ENCODE measurements at places on chromosomes 7 and 10. TPM values are rescaled to one million over a fixed set of nuclear protein-coding genes. Genes with fewer than 3 reads are reported as not detected.

DNA sequence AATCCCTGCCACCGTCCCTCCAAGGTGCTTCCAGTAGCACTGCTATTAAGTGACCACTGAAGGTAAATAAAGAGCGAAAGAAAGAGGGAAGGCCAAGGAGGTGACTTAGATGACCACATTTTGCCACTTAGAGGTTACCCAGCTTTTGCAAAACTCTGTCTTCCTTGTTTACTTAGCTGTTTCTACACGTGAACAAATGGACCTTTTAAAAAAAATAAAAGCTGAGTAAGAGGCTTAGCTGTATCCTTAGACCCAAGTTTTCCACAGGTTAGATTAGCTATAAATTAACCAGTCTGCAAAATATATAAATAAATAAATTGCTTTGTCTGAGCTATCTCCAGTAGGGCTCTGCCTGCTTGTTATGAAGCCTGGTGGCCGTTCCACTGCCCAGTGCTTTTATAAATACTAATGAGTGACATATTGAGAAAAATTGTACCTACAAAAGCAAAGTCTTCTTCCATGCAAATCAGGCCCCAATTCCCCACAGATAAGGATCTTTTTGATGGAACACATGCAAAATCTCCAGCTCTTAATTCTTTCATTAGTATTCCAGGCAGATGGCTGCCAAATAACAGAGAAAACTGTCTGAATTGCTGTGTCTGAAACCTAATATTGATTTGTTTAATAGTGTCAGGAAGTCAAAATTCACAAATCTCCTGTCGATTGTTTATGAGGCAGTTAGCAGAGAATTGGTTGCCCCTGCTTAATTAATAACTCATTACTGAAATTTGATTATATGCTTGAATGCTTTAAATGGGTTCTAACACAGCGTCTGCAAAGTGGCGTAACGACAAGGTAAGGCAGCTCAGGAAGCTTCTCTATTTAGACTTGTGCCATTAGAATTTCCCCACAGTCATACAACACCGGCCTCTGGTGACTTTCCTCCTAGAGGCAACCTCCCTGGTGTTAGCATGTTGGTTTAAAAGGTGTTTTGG is 176.7 kb downstream of the EMX2 start:
- H3K4me1 ChIP-seq, result no peaks in the 10 kb centered on the region
- H3K27me3 ChIP-seq, result peaks cover 27% of the 10 kb centered on the region
- DNase-seq, result no peak
- no peak overlapping the region for H3K4me3 ChIP-seq

DNA sequence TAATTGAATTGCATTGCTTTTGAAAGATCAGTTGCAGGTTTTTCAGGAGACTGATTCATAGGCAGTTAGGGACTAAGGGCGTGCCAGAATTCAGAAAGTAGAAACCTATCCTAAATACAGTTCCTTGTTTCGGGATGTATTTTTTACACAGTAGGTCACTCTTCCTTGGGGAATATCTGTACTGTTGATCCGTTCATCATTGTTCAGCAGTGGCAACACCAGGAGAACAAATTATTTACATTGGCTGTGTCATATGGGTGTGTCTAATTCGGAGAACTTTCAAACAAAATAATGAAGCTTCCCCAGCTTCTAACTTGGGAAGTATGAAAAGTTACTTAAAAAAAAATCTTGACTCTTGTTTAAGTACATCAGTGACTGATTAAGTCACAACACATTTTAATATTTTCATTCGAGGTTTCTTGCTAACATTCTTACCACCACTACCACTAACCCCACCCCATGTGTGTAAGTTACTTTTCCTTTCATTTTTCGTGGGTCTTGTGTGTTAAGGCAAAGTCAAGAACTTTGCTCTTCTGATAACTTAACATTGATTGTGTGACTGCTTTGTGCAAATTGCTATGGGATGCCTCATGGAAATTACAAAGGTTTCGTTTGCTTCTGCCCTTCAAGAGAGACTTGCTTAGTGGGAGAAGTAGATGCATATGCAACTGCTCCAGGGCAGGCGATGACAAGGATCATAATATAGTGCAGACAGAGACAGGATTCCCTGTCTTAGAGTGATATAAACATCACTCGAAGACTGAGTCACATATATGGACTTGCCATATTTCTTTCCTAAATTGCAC is 43.8 kb upstream of the RPA3 start:
- peak overlapping the region; percentile 88 for H3K4me3 ChIP-seq
- no peaks in the 10 kb centered on the region for H3K27me3 ChIP-seq
- no peaks in the 10 kb centered on the region for H3K36me3 ChIP-seq
- peak overlapping the region; percentile 91 for H3K27ac ChIP-seq

GRCh38 chr7:121107923-121108498 is 119.5 kb downstream of the CPED1 start:
- no peak overlapping the region for H3K27ac ChIP-seq
- H3K27me3 ChIP-seq, result peaks cover 18% of the 10 kb centered on the region
- no peaks in the 10 kb centered on the region for H3K36me3 ChIP-seq

DNA sequence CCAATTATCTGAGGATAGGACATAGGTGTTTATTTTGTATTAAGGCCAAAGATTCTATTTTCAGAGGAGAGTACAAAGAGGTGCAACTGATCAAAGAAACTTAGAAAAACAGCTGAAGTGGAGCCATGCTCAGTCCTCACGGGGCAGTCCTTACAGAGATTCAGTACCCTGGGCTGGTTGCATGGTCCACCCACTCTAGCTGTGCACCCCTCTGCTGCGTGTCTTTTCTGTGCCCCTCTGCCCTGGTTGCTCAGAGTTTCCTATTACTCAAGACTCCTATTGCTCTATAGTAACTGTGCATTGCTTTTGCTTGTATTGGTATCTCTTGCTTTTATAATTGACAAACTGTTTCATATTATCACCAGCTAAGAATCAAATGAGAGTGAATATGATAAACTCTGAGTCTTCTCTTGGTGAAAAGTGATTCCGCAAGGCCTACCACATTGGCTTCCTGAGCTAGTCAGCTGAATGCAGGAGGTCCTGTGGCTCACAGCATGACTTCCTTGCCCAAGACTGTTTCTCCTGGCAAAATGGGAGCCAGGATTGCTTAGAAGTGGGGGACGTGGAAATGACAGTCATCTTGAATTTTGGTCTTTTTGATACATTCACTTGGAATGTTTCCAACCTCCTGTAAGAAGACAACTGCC is 137.0 kb downstream of the GLCCI1 start:
- no peaks in the 10 kb centered on the region for H3K27me3 ChIP-seq
- H3K27ac ChIP-seq, result peak overlapping the region; percentile 75
- peaks cover 26% of the 10 kb centered on the region for H3K4me1 ChIP-seq

GRCh38 chr10:48575901-48576300 is 29.0 kb downstream of the ARHGAP22 start:
- DNase-seq, result no peak
- H3K4me3 ChIP-seq, result no peak overlapping the region
- H3K36me3 ChIP-seq, result peaks cover 7% of the 10 kb centered on the region
- no peak overlapping the region for H3K27ac ChIP-seq

ANKRD30A gene
- not detected for total RNA-seq

DNA sequence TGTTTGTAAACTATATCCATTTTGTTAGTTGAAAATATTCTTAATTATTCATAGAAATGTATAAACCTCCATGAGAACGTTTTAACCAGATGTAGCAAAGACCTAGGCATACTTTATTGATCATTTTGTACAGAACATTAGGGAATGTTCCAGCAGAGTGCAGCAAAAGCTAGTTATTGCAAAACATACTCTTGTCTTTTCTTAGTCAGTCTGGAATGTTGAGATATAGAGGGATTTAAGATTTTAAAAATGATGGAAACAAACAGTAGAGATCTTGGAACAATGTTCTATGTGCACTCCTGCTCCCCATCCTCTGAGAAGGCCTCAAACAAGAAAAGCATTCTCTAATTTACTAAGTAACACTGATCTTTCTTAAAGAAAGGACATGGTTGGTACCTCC is 292.1 kb downstream of the BBS9 start:
- H3K27ac ChIP-seq, result no peak overlapping the region
- H3K36me3 ChIP-seq, result no peaks in the 10 kb centered on the region
- H3K4me3 ChIP-seq, result no peak overlapping the region
- peaks cover 4% of the 10 kb centered on the region for H3K4me1 ChIP-seq
- no peaks in the 10 kb centered on the region for H3K27me3 ChIP-seq

ERLIN1 gene
- total RNA-seq, result 3.7 TPM

DNA sequence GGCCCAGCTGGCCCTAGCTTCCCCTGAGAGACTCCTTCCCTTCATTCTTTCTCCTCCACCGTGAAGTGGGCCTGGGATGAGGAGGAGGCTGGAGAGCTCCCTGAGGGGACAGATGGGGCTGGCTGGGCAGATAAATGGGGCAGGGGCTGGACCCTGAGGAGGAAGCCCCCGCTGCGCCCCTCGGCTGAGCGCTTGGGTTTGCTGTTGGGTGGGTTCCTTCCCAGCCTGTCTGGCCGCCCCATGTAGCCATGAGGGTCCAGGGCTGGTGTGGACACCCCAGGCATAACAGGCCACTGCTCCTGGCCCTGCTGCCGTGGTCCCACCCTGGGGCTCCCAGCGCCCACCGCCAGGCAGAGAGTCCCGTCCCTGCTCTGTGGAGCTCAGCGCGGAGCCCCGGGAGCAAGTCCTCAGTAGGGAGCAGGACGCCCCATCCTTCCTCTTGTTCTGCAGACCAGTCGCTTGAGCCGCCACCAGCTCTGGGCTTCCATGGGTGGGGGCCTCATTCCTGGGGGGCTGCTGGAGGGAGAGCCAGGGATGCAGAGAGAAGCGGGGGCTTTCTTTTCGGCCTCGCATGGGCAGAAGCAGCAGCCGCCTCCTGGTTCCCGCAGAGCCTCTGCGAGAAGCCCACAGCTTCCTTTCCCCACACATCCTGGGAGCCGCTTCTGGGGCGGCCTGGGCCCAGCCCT is 266.4 kb upstream of the TCERG1L start:
- H3K4me3 ChIP-seq, result no peak overlapping the region
- no peak for DNase-seq
- peaks cover 5% of the 10 kb centered on the region for H3K27me3 ChIP-seq
- H3K4me1 ChIP-seq, result no peaks in the 10 kb centered on the region

GRCh38 chr10:108749042-108749441 is 1174.3 kb downstream of the XPNPEP1 start:
- no peaks in the 10 kb centered on the region for H3K36me3 ChIP-seq
- H3K4me1 ChIP-seq, result no peaks in the 10 kb centered on the region
- no peak for DNase-seq
- H3K4me3 ChIP-seq, result no peak overlapping the region
- no peak overlapping the region for H3K27ac ChIP-seq
- no peaks in the 10 kb centered on the region for H3K27me3 ChIP-seq

GRCh38 chr10:112819231-112819630 is 130.8 kb upstream of the TCF7L2 start:
- H3K4me1 ChIP-seq, result peaks cover 2% of the 10 kb centered on the region
- no peak for DNase-seq
- H3K36me3 ChIP-seq, result peaks cover 9% of the 10 kb centered on the region
- H3K27me3 ChIP-seq, result no peaks in the 10 kb centered on the region
